Mesothelial cell of epicardium (in vitro differentiated cells): ENCODE measurements at places on chromosomes 13 and 19.
A peak's percentile ranks its signal among the peaks of the same experiment; 100 is the strongest.

- DNase-seq, result no peak
Observed at GRCh38 chr13:32549788-32550187, 11.2 kb upstream of the N4BP2L2 start.

GRCh38 chr13:113669755-113670341 lies 2.8 kb downstream of the GRK1 start:
- DNase-seq, result peak; percentile 29

DNA sequence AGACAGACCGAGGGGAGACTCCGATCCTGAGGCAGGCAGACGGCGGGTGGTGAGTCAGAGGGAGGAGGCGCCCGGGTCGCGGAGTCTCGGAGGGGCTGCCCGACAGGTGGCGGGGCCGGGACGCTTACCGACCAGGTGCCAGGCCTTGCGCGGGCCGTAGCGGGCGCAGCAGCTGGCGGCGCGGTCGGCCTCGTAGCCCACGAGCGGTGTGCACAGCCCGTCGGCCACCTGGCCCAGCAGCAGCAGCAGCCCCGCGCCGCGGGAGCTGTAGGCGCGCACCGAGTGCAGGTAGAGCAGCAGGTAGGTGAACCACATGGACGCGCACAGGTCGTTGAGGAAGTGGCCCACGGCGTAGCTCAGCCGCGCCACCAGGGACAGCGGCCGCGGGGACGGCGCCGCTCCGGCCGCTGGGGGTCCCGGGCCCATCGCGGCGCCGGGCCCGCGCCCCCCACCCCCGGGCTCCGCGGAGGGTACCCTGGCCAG lies 367 bp downstream of the MFSD12 start:
- DNase-seq, result no peak

GRCh38 chr13:68234274-68234673 lies 1004.1 kb upstream of the PCDH9 start:
- no peak for DNase-seq

GRCh38 chr13:29924482-29925350 lies 74.3 kb upstream of the UBL3 start:
- DNase-seq, result no peak
